ENCODE measurements at places on chromosomes 7 and 10. TPM values are rescaled to one million over a fixed set of nuclear protein-coding genes. Genes with fewer than 3 reads are reported as not detected.

- DNase-seq: no peak
These were observed 24.5 kb downstream of the TMEM209 start for GRCh38 chr7:130180571-130181262.

DNA sequence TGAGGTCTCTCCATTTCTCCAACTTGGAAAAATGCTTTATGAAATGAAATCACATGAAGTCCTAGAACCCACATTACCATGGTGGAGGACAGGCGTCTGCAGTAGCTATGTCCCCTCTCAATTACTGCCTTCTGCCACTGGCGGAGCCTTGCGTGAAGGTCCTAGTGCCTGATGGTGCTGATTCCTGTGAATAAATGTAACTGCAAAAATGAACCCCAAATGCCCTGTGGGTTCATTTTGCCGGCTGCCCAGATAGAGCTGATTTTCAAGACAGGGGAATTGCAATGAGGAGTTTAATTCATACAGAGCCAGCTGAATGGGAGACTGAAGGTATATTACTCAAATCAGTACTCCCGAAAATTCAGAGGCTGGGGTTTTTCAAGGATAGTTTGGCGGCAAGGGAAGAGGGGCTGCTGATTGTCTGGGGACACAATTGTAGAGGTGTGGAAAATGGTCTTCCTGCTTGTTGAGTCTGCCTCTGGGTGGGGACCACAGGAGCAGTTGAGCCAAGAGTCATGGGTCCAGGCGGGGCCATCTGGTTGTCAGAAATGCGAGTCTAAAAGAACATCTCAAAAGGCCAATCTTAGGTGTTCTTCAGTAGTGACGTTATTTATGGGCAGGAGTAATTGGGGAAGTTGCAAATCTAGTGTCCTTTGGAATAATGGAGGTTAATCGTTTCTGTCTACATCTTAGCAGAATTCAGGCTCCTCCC, 13.5 kb downstream of the PRF1 start:
- no peak for DNase-seq

DNA sequence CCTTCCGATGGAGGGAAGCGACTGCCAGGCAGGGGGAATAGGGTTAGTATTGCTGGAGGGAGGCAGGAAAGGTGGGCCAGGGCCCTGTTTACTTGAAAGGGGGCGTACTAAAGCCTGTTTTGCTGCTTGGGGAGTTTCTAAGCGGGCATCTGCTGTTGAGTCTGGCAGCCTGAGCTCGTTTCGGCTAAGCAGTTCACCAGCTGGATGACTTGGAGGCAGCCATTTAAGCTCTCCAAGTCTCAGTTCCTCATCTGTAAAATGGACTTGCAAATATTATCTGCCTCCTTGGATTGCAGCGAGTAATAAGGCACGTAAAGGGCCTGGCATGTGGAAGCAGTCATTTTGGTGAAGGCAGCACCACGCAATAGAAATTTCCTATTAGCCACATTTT, 44.0 kb downstream of the LDB3 start:
- DNase-seq: no peak

DNA sequence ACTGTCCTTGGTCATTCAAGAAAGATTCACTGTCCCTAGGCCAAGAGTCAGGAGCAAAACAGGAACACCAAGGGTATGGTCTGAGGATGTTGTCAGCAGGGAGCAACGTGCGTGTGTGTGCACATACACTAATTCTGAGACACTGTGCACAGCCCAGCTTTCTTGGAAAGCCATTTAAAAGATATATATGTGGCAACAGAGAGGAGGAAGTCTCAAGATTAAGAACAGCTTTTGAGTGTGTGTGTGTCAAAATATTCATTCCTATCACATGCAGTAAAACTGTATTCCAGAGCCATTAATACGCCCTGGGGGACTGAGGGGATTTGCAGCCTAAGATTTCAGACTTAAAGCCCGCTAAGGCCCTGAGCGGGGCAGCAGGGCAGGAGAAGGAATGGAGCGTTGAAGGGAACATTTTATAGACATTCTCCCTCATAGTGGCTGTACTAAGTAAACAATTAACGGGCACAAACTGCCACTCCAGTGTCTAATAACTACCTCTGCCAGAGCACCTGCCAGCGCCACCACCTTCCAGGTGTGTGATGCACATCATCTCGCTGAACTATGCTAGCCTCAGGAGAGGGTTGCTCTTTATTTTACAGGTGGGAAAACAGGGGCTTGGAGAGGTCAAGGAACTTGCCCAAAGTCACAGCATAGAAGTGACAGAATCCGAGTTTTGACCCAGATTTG, 2.0 kb downstream of the NOD1 start:
- no peak for DNase-seq

GRCh38 chr7:50584793-50585408, 19.7 kb upstream of the DDC start:
- no peak for DNase-seq

GRCh38 chr7:130936202-130936931, 202.4 kb upstream of the KLF14 start:
- DNase-seq: no peak

- no peak for DNase-seq
These were observed 32.3 kb downstream of the SLC16A9 start for GRCh38 chr10:59677253-59677831.

DNA sequence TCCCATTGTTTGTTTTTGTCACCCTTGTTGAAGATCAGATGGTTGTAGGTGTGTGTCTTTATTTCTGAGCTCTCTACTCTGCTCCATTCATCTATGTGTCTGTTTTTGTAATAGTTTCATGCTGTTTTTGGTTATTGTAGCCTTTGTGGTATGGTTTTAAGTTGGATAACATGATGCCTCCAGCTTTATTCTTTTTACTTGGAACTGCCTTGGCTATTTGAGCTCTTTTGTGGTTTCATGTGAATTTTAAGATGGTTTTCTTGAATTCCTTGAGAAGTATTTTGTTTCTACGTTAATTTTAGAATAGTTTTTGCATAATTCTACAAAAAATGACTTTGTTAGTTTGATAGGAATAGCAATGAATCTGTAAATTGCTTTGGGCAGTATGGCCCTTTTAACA, 170.0 kb upstream of the IGFBP3 start:
- DNase-seq: no peak

- DNase-seq: no peak
These were observed 17.8 kb upstream of the SLC16A12 start for GRCh38 chr10:89553064-89553734.

DNA sequence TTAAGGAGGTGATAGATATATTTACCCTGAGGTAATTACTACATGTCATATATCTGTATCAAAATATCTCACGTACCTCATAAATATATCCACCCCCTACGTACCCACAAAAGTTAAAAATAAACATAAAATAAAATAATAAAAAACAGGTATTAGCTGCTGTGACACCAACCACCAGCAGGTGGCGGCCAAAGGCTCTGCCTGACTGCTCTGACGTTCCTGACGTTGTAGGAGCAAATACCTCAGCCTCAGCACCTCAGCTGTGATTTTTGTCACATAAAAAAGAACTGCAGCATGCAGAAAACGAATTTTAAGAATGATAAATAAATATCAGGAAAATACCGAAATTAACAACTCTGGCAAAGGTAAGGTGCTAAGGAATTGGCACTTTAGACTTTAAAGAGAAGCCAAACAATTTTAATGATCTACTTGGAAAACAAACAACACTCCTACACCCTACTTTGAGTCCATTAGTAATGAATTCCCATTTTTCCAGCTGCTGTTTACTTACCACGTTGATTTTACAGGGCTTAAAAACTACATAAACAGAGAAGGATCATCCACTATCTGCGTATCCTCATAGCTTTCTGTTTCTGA, 125.4 kb upstream of the TARP start:
- DNase-seq: no peak

DNA sequence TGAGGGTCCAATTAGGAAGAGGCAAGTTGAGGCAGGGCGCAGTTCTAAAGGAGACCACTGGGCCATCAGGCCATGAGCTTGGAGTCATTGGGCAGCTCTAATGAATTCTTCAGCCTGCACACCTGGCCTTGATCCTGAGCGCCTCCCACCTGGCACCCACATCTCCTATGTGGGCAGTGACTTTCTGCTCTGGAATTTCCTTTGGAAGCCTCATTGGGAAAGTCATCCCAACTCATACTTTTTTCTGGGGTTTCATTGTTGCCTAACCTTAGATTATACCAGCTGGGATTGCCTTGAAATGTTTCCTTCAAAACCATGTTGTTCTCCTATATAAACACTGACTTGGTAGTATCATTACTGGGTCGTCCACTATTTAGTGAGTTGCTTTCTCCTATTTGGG, 54.1 kb downstream of the PLPP4 start:
- DNase-seq: no peak

GRCh38 chr10:128211064-128211504, 84.9 kb upstream of the MKI67 start:
- no peak for DNase-seq

GRCh38 chr7:148712678-148713329, 14.1 kb downstream of the CUL1 start:
- DNase-seq: no peak

- DNase-seq: no peak
These were observed 31.7 kb downstream of the CISD1 start for GRCh38 chr10:58300676-58301075.

DNA sequence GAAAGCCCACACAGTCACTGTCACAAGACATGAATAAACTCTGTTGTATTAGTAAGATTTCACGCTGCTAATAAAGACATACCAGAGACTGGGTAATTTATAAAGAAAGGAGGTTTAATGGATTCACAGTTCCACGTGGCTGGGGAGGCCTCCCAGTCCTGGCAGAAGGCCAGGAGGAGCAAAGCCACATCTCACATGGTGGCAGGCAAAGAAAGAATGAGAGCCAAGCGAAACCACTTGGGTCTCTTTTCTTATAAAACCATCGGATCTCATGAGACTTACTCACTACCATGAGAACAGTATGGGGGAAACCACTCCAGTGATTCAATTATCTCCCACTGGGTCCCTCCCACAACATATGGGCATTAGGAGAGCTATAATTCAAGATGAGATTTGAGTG, 110.2 kb downstream of the ST8SIA6 start:
- DNase-seq: no peak

- DNase-seq: no peak
These were observed 27.6 kb downstream of the SORBS1 start for GRCh38 chr10:95533590-95533989.

- no peak for DNase-seq
These were observed 14.3 kb upstream of the ARMC3 start for GRCh38 chr10:22913474-22914092.

GRCh38 chr10:103842605-103843004, 12.8 kb downstream of the SH3PXD2A start:
- no peak for DNase-seq

GRCh38 chr10:70583669-70584037, 18.9 kb downstream of the PRF1 start:
- no peak for DNase-seq

- DNase-seq: no peak
These were observed 131.6 kb upstream of the LSM8 start for GRCh38 chr7:118052336-118052735.

- DNase-seq: no peak
These were observed at the start of gene DNAJC12 for GRCh38 chr10:67837541-67838314. Gene DNAJC12 (minus strand): TSS chr10:67838188. CDS start chr10:67838011, 177 bp downstream.

- no peak for DNase-seq
These were observed 149.6 kb downstream of the TCF7L2 start for GRCh38 chr10:113099431-113100183.

DNA sequence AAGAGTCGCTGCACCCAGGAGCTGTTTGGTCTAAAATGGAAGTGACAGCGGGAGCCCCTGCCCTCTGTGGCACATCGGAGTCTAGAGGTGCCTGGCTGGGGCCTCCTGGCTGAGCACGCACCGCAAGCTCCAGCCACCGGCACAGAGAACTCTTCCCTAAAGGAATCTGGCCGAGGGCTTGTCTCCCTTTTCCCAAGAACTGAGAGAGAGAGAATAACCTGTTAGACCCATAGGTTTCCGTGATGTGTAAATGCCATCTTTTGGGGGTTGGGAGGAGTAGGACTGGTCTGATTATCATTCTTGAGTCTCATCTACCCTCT, 47.3 kb downstream of the PROSER2 start:
- DNase-seq: no peak

DNA sequence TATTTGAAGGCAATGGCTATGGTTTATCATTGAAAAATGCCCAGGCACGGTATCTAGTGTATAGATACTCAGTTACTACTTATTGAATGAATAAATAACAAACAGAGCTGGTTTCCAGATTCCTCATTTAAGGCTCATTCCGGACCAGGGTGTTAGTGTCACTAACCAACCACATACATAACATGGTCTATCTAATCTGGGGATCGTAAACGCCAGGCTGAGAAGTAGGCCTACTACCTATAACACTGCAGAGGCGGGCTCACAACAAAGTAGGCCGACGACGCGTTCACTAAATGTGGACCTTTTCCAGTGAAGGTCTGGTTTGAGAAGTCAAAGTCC, 423 bp downstream of the LSM5 start:
- no peak for DNase-seq

- no peak for DNase-seq
These were observed 86.9 kb downstream of the CARD11 start for GRCh38 chr7:2956526-2957368.

DNA sequence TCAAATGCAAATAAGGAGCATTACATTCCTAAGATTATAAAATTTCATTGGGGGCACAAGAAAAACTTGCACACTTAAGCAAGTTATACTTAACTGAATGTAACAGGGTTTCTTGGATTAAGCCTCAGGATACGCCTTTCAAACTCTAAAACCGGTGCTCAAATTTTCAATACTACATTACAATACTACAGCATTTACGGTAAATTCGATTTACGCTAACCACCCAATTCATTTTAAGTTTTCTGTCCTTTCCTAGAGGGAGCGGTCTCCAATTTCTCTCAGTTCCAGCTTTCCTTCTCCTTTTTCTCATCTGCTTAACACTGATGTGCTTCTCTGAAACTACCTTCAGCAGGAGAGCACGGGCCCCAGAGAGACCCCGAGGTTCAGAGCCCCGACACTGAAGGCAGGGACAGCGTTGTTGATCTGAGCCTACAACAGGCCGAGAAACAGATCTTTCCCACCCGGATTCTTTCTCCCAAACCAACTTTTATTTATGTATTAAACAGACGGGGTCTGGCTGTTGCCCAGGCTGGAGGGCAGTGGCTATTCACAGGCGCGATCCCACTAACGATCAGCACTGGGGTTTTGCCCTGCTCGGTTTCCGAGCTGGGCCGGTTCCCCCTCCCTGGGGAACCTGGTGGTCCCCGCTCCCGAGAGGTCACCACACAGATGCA, 798 bp downstream of the ZNF425 start:
- no peak for DNase-seq

GRCh38 chr7:37728747-37729146, 45.2 kb downstream of the GPR141 start:
- no peak for DNase-seq

Gene CCL24
- not detected for total RNA-seq

Gene SPDYE1
- not detected for total RNA-seq

Gene STEAP1
- total RNA-seq: 0.81 TPM

Gene SCD
- 1.1 TPM for total RNA-seq

Gene SCIN
- total RNA-seq: 0.09 TPM

Gene PLEKHS1
- not detected for total RNA-seq

Gene OR6B1
- total RNA-seq: not detected

Gene GRK5
- 6.2 TPM for total RNA-seq

Gene SMKR1
- total RNA-seq: not detected

Gene FOXL3
- not detected for total RNA-seq

Gene LAMB1
- 40.7 TPM for total RNA-seq

Gene CNNM1
- total RNA-seq: not detected

Gene ANKRD7
- total RNA-seq: 0.27 TPM

Gene HTR5A
- total RNA-seq: not detected

Measured in gastrocnemius medialis (tissue), 4 donors.